ENCODE measurements at places on chromosomes 7 and 10.

- DNase-seq: no peak
Measured at GRCh38 chr7:14207138-14207537, 217.7 kb upstream of the ETV1 start.

DNA sequence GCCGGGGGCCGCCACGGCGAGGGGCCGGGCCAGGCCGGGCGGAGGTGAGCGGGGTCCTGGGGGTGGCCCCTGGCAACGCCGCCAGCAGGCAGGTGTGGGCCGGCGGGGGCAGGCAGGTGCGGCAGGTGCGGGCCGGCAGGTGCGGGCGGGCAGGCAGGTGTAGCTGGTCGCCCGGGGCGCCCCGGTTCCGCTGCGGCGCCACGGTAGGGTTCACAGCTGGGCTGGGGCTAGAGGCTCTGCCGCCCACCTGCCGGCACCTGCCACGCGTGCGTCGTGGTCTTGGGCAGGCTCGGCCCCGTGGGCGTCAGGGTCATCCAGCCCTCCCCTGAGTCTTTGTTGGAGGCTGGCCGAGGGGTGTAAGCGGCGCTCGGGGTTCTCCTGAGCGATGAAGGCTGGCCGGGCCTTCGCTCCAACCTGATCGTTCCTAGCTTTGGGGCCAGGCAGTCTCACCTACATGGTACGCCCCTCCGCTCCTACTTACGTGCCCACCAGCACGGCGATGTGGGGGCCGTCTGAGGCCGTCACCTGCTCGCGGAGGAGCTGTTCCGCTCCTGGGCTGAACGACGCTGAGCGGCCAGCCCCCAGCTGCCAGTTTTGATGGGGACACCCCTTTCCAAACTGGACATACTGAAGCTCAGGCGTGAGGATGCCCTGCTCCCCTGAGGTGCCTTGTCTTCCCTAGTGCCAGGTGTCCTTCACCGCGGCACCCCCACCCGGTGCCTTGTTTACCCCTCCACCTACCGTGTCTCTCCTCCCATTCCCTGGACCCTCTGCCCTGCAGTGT, 493 bp downstream of the ZMIZ2 start:
- no peak for DNase-seq

GRCh38 chr10:71595649-71596048, 123.9 kb downstream of the C10orf105 start:
- DNase-seq: no peak

DNA sequence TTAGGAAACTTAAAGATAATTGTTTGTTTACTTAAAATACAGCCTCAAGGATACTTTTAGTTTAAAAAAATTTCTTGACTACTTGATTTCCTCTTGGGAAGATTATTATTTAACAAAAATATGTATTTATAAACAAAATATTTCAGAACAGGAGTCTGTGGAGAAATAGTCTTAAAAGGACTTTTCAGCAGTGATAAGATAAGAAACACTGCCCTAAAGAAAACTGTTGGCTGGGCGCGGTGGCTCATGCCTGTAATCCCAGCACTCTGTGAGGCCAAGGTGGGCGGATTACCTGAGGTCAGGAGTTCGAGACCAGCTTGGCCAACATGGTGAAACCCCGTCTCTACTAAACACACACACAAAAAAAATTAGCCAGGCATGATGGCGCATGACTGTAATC, 22.6 kb upstream of the HERPUD2 start:
- DNase-seq: no peak

Measured in astrocyte of the cerebellum (primary cell).